ENCODE measurements at places on chromosomes 13 and 19.

DNA sequence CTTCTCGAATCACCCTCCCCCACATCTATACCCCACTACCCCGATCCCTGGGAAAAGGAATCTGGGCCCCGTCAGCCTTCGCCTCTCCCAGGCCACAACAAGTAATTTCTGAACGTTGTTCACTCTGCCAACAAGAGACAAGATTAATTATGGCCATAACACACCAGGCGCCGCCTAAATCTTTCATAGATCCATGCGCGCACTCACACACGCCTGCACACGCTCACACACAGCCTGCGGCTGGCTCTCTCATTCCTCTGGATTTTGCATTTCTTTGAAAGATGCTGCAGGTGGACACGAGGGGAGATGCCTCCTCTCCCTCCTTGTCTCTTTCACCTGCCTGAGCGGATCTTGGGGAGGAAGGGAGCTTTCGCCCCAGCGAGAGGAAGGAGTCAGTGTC, 17.1 kb downstream of the ZNRF4 start:
- no peak for DNase-seq

- DNase-seq = peak; percentile 89
Observed at GRCh38 chr19:49593233-49594113, 2.5 kb downstream of the PRR12 start.

- DNase-seq = no peak
Observed at GRCh38 chr19:39705578-39706188, 1.4 kb downstream of the LGALS14 start.

DNA sequence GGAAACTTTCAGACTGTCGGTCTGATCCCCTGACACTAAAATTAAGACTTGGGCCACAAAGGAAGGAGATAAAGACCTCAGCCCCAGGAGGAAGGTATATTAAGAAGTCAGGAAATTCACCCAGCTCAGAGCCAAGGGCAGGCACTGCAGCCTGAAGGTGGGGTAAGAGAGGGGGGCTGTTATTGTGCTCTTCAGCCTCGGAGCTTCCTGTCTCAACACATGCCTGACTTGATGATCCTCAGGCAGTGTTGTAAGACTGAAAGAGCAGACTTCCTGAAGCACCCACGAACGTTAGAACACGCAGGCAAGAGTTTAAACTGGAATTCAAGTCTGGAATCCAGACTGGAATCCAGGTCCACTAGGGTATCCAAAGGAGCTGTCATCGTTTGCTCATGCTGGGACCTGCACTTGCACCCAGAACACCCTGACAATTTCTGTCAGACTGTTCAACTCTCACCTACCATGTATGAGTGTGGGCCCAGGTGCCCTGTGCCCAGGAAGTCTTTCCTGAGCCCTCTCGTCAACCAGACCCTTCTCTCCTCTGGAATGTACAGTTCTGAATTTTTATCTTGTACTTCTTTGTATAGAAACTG, 10.7 kb upstream of the FLT1 start:
- DNase-seq = no peak

- no peak for DNase-seq
Observed at GRCh38 chr13:58955546-58956385, 1208.0 kb downstream of the DIAPH3 start.
